ENCODE measurements at places on chromosomes 1 and 21. TPM values are rescaled to one million over a fixed set of nuclear protein-coding genes. Genes with fewer than 3 reads are reported as not detected.
A peak's percentile ranks its signal among the peaks of the same experiment; 100 is the strongest.

The C1orf21 gene
- total RNA-seq = 17.8 TPM

DNA sequence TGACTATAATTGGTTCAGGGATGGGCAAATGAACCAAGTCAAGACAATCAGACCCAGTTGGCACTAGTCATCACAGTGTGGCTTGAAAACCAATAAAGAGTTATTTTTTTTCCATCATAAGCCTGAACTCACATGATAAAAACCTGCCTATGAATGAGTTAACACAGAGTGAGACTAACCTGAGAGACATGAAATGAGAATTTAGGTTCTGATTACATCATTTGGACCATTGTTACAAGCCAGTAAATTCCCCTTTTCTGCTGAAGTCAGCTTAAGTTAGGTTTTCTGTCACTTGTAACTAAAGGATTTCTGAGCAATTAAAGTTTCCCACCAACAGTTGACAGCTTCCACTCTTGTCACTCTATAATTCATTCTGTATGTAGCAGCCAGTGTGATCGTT is 9.6 kb upstream of the RSBN1 start:
- no peak for DNase-seq

The CELA2B gene
- not detected for total RNA-seq

DNA sequence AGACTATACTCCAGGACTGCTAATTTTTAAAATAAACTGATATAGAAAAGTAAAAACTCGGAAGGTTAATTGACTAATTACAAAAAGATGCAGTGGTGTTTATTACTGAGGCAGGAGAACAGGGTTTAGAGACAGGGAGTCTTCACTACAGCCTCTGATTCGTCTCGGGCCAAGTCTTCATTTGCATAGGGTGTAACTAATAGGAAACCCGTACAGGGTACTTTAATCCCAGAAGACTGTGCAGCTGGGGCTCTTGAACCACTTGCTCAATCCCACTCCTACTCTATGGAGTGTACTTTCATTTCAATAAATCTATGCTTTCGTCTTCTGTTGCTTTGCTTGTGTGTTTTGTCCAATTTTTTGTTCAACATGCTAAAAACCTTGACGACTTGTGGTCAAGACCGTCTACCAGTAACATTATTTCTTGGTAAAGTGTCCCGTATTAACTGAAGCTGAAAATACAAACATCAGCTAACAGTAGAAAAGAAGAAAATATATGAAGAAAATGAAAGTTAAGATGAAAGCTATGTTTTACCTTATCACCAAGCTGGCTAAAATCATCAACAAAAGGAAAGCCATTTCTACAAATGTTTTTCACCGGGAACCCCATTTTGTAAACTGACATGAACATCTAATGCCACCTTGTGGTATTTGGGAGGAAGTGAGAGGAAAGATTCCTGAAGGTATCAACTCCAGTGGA is 8.0 kb downstream of the SDHB start:
- DNase-seq = peak; percentile 49

- peak; percentile 36 for DNase-seq
Observed at GRCh38 chr1:164695956-164696665, 137.1 kb downstream of the PBX1 start.

- DNase-seq = peak; percentile 51
Observed at GRCh38 chr1:21280011-21280471, 10.2 kb downstream of the ECE1 start.

The OR2T11 gene
- not detected for total RNA-seq

DNA sequence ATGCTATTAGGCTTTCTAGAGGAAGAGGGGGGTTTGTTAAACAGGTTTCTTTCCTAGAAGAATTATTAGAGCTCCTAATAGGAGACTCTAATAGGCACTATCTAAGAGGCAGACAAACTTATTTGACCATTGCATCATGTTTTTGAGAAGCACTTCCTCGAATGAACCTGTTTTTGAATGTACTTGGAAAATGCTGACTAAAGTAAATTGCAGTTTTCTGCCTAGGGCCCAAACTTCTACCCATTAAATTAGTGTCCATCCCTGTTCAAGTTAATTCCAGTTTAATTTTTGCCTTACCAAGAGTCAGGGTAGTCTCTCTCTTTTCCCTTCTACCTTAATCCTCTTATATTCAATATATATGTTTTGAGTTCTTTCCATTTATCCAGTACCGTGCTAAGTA is 1029.6 kb downstream of the TTLL7 start:
- DNase-seq = no peak

The ACTA1 gene
- total RNA-seq = not detected

The RBP7 gene
- total RNA-seq = not detected

GRCh38 chr1:22584001-22584562 is 20.8 kb downstream of the EPHA8 start:
- no peak for DNase-seq

- DNase-seq = no peak
Observed at GRCh38 chr1:40692429-40692895, 958 bp downstream of the NFYC start.

The ERICH3 gene
- total RNA-seq = not detected

GRCh38 chr1:31133368-31133767 is 67.9 kb upstream of the PUM1 start:
- DNase-seq = no peak

The NBPF6 gene
- not detected for total RNA-seq

DNA sequence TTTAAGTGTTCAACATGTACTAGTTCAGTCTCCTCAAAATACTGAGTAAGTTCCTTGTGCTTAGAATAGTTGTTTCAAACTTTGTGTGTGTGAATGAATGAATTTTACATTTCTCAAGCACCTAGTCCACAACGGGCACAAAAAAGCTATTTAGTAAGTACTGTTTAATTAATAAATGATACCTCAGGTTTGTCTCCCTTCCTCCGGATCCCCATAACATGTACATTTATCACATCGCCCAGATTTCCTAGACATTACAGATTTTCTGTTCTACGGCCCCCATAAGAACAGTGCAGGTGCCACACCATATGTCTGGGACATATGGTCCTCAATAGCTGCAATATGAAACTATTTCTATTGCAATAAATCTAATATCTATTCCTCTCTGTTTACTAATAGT is 1.3 kb upstream of the TTF2 start:
- no peak for DNase-seq

- peak; percentile 75 for DNase-seq
Observed at GRCh38 chr1:17725084-17725719, 29.9 kb upstream of the ACTL8 start.

The TNFRSF4 gene
- not detected for total RNA-seq

GRCh38 chr1:95627244-95627643 is 393.2 kb downstream of the RWDD3 start:
- no peak for DNase-seq

The SYT2 gene
- total RNA-seq = under 0.01 TPM

The GUCA2A gene
- not detected for total RNA-seq

The PLD5 gene
- not detected for total RNA-seq

DNA sequence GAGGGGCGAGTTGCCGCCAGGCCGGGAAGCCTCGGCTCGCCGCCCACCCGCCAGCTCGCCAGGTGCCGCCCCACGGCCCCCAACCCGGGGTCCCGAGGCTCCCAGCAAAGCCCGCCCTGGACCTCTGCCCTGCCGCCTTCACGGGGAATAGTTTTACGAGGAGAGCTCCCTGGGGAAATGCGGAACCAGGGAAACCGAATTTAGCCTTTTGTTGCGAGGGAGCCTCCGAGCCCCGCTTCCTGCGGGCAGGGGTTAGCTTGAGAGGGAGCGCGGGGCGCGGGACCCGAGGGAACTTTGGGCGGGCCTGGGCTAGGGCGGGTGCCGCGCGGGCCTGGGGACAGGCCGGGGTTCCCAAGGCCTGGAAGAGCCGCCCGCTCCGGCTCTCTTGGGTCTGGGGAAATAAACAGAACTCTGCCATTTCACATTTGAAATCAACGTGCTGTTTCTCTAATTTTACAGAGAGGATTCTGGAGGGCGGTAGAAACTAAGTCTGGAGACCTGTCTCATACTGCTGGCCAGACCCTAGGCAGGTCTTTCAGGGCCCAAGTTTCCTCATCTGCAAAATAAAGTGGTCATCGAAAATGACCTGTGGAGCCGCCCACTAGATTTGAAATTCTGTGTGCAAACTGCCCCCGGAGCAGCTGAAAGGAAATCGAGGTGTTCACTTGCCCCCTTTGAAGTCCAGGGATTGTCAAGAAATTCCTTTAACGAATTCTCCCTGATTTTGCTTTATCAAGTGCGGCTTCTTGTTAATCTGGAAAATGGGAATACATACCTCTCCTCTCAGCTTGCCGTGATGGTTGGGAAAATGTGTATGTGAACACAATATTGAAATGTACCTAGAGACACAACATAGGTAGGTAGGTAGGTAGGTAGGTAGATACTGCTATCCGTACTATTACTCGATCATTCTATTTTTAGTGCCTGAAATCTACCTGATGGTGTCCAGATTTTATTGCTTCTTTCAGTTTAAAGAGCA is 749 bp upstream of the GLUL start:
- peak; percentile 33 for DNase-seq

The LCE1F gene
- not detected for total RNA-seq

GRCh38 chr1:115452600-115453329 is 114.7 kb upstream of the NGF start:
- DNase-seq = no peak

DNA sequence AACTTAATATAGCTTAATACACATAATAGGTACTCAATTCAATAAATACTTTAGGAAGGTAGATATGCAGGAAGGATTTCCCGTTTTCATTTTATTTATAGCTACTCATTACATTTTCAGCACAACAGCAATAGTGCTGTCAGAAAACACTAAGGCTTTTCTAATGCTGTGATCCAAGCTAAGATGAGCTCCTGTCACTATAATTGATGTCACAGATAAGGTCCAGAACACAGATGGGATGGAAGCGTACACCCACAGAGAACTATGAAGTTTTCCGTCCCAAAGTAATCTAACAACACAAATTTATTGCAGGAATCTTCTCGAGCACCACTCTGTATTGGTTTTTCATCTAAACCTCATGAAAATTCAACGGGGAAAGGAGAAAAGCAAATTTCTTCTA is 13.6 kb downstream of the AUNIP start:
- DNase-seq = no peak

The KIAA1614 gene
- total RNA-seq = 0.57 TPM

DNA sequence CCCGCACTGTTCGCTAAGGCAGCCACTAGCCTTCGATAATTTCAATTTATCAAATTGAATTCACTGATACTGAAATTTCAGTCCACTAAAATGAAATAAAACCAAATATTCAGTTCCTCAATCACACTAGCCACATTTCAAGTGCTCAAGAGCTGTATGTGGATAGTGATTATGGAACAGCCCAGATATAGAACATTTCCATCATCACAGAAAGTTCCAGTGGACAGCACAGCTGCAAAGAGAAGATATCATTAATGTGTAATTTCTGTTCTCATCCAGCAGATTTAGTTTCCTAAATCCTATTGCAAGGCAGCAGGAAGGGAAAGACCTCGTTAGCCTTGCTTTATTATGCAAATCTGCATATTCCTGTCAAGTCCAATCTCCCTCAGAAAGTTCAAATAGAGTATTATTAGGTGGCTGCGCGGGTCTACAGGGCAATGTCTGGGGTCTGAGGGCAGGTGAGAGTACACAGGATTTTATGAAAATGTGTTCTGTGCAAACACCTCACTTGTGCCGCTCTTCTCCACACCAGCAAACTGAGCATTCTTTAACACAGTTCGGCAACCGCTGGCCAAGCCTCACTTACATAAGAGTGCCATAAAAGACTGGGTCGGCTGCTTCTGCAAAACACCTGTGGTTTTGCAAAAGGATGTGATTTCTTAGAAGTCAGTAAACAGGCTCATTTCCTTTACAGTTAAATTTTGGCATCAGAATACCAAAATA is 22.4 kb downstream of the CAPZB start:
- no peak for DNase-seq

DNA sequence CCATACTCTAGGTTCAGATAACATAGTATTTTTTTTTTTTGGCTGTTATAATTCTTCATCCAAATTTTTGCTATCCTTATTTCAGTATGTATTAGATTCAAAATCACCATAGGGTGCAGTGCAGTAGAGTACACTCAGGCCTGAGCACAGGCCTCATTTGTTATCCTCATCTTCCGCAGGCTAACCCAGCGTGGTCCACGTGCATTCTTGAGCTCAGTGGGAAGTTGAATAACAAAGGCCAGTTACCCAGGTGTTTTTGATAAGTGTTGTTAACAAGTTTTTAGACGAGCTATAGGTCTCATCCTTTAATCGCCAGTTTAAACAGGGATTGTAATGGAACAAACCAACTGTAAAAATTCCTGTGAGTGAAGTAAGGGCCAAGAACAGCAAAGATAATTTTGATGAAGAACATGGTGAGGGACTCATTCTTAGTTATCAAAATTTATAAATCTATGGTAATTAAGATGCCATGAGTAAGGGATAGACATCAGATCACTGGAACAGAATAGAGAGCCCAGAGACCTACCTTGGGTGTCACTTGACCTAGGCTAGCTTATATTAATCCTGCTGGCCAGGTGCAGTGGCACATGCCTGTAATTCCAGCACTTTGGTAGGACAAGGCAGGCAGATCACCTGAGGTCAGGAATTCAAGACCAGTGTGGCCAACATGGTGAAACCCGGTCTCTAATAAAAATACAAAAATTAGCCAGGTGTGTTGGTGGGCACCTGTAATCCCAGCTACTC is 22.0 kb downstream of the FLVCR1 start:
- no peak for DNase-seq

DNA sequence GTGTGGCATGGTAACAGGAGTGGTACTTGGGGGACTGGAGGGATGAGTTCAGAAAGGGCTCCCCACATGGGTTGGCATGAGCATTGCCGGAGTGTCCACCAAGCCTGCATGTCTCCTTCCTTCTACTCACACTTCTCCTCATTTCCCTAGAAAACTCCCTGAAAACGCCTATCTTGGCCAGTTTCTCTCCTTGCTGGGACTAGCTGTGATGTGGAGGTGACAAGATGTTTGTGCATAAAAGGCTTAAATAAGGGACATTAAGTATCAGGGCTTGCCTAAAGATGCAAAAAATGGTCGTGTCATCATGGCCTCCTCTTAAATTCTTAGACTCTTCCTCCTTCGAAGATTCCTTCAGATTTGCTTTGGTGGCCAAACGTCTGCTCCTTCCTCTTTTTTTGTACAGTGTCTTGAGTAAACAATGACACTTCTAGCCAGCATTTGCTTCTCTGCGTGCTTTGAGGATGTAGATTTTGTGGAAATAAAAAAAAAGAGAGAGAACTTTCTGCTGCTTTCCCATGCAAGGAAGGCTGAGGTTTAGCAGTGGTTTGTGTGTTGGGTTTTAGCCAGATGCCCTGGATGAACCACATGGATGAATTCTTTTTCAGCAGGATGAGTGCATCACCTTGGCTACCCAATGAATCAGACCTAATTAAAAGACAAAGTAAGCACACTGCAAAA is 239.1 kb upstream of the IRF2BP2 start:
- DNase-seq = peak; percentile 94

DNA sequence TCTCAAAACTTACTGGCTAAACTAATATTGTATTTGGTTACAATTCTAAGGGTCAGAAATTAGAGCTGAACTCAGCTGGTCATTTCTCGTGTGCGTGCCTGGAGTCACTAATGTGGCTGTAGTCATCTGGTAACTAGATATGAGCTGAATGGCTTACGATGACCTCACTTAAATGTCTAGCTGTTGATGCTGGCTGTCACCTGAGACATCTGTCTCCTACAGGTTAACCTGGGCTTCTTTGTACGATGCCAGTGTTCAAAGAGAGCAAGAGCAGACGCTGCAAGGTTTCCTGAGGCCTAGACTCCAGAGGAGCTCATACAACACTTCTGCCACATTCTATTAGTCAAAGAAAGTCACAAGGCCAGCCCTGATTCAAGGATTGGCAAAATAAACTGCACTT is 17.1 kb upstream of the ALG6 start:
- DNase-seq = no peak

The RNF186 gene
- total RNA-seq = not detected

GRCh38 chr1:38615680-38616079 is 243.9 kb downstream of the RRAGC start:
- DNase-seq = no peak

GRCh38 chr1:211616231-211616964 is 37.4 kb upstream of the SLC30A1 start:
- no peak for DNase-seq

Measured in Daoy (cell line).